ENCODE measurements at places on chromosomes 4 and X.

DNA sequence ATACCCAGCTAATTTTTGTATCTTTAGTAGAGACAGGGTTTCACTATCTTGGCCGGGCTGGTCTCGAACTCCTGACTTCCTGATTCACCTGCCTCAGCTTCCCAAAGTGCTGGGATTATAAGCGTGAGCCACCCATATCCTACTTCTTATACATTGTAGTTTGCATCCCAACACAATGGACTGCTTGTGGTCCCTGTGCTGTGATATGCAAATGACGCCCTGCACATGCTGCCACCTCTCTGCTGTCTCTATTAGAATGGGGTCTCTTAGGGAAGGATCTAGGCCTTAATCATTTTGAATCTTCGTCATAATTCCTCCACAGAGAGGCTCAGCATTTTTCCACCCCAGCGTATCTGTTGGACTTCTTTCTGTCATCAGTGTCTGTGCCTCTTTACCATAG is 595.9 kb downstream of the ADGRL3 start:
- no peak for DNase-seq

GRCh38 chr4:2356123-2357069 is 62.0 kb downstream of the ZFYVE28 start:
- no peak for DNase-seq

- DNase-seq: no peak
These were observed 65.6 kb downstream of the MCF2 start for GRCh38 chrX:139642241-139642927.

- DNase-seq: no peak
These were observed 106.7 kb downstream of the SPATA18 start for GRCh38 chr4:52157641-52158316.

DNA sequence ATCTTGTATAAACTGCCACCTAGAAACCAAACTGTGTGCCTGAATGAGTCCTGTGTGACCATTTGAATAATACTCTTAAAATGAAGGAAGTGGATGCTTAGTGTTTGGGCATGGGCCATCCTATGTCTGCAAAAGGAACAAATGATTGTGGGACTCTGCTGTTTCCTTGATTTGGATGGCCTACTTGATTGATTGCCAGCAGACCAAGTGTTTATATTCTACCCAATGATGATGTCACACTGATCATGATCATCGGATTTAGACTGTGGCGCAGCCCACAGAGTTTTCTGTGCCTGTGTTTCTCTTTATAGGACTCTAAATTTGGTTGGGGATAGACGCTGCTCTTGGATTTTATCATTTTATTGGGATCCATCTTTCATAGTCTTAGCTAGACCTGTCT is 4.4 kb downstream of the SEPTIN11 start:
- DNase-seq: no peak

All from COR-L47 (cell line).